DMS 273 treated with DMSO at 0.1 percent for 48 hours (cell line): ENCODE measurements at places on chromosomes 7 and 10.

DNA sequence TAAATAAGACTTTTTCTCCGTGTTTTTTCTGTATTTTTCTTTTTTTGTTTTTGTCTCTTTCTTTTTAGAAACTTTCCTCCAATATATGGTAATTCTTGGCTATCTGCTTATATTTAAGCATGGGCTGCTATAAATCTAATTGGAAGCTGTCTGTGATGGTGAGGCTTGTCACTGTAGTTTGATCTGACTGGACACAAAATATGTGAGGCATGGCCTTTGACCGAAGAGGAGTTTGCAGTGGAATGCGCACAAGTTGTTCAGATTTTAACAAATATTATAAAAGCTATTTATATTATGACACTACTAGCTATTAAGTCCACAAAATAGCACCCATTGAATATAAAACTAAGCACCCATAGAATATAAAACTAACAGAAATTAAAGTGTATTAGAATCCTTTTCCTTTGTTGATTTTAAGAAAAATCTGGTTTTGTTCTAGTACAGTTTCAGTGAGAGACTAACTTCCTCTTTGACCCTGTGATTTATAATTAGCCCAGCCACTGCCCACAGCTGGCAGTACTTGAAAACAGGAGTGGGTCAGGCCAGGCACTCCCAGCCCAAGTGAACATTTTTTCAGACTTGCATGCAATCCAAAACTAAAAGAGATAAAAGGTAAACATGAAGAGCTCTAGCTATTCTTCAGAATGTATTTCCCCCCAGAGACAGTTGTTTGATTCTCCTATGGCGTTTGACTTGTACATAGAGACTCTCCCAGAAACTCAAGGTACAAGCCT, 69.9 kb upstream of the FGL2 start:
- no peak for DNase-seq

- DNase-seq = peak; percentile 75
Measured at GRCh38 chr7:90816511-90817142, 220.5 kb downstream of the CDK14 start.

- no peak for DNase-seq
Measured at GRCh38 chr10:34816085-34816496, 995 bp upstream of the PARD3 start.

DNA sequence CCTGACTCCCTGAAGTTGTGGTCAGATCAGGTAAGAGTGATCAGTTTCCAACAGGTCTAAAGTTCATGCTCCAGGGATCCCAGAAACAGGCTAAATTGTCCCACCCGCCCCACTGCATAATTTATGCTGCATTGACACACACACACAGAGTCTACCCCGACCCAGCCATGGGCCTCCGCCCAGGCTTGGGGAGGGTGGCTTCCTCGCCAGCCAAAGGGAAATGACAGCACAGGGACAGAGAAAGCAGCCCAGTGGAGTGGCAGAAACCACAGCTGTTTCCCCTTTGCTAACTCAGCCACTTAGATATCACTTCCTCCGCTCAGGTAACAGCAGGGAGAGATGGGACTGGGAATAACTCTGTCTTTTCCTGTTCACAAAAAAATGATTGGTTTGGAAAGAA, 9.4 kb downstream of the SH3PXD2A start:
- no peak for DNase-seq

DNA sequence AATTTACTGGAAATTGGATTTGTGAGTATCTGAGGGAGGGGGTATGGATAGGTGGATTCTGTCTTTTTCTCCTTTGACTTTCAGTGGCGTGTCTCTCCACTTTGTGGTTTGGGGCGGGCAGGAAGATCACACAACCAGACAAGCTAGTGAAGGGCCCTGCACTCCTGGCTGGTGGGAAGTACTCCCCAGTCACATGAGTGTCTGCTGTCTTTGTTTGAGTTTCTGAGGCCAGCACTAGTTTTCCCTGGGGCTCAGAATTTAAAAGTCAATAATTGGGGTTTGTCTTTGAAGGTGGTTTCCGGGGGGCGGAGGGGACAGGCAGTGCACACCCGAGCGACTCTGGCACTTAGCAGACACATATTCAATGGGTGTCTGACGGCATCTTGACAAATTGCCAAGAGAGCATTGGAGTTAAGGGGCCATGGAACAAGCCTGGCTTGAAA, 120.1 kb downstream of the WDFY4 start:
- DNase-seq = no peak

DNA sequence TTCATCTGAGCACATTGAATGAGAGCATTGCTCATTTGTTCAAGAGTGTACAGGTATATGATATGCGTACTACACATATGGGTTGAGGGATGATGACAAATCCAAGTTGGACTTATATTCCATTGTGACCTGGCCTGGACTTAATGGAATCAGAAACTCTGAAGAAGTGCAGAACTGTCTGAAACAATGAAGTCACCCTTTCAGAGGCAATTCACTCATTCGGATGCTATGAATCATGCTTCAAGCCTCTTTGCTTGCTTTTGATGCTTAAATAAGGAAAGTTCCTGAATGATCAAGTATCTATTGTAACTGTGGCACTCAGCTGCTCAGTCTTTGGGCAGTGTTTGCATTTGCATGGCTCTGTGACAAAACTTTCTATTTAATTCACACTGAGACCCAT, 93.4 kb downstream of the ZNF365 start:
- DNase-seq = no peak

DNA sequence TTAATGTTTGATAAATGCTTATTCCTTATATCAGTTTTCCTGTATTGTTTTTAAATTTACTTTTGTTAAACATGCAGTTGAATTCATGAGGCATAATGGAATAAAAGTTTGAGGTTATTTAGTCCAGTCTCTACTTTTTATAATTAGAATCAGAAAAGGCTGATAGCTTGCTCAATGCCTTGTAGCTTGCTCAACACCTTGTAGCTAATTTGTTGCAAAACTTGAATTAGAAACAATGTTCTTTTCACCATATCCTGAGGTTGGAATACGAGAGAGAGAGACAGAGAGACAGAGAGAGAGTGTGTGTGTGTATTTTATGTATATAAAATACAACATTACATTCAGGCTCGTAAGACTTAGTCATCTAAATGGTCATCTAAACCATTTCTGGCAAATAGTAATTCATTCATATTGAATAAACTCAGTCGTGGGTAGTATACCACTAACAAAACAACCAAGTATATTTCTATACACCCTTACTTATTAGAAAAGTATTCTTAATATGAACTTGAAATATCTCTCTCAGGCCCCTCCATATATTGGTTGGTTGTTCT, 243.5 kb downstream of the ADK start:
- no peak for DNase-seq

DNA sequence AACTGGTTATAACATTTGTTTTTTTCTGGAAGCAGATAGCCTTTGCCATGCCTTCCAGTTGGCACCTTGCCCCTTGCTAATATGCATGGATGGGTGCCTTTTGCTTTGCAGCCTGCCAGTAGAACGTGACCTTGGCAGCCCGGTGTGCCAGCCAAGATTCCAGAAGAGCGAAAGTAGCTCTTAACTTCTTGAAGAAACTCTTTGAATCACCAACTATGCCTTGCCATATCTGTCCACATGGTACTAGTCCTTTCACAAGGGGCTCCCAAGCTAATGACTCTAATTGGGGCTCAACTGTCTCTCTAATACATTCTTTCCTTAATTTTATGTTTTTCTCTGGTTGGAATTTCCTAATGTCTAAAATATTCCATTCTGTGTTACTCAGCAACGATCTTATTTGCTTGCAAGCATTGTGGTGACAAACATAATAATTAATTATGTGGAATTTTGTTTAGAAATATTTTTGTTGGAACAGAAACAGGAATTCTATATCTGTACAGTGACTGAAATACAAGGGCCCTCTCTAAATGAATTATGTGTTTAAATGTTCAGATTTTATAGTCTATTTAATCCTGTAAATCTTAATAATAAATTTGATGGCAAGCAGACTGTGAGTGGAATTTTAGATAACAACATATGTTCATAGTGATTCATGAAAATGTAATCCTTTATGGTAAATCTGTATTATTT, 45.8 kb downstream of the HDAC9 start:
- DNase-seq = no peak

- no peak for DNase-seq
Measured at GRCh38 chr7:133742709-133743538, 384.2 kb upstream of the LRGUK start.

GRCh38 chr10:95462740-95463667, 98.2 kb downstream of the SORBS1 start:
- DNase-seq = no peak

GRCh38 chr7:47232751-47233412, 349.0 kb downstream of the TNS3 start:
- no peak for DNase-seq

GRCh38 chr10:118682533-118682932, 72.2 kb downstream of the CACUL1 start:
- no peak for DNase-seq

DNA sequence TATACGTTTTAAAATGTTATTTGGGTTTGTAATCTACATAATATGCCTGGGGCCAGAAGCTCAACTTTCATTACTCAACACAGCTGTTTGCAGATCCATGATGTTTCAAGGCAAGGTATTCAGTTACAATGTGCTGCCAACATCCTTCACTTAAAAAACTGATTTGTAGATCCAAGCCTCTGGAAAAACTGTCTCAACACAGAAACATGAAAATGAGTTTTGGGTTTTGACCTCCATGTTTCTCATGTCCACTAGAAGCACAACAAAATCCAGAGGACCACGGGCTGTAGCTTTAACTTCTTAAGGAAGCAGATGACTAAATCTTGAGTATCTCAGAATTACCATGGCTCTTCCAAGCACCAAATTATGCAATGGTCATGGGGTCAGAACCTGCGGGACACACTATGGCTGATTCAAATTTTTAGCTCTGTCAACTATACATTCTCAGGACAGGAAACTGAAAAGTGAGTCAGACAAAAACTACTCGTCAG, 247.1 kb upstream of the GRB10 start:
- DNase-seq = no peak

- DNase-seq = no peak
Measured at GRCh38 chr10:18240185-18240882, 100.1 kb downstream of the CACNB2 start.

GRCh38 chr10:18397906-18398305, 253.5 kb downstream of the NSUN6 start:
- no peak for DNase-seq

GRCh38 chr10:4332764-4333458, 493.1 kb upstream of the AKR1E2 start:
- no peak for DNase-seq

GRCh38 chr7:157044147-157044687, 33.8 kb upstream of the MNX1 start:
- DNase-seq = no peak

GRCh38 chr7:116317907-116318306, 107.6 kb downstream of the TES start:
- DNase-seq = no peak

GRCh38 chr7:2934211-2934731, 90.2 kb upstream of the GNA12 start:
- no peak for DNase-seq

GRCh38 chr10:5710859-5711258, 26.2 kb downstream of the TASOR2 start:
- no peak for DNase-seq

DNA sequence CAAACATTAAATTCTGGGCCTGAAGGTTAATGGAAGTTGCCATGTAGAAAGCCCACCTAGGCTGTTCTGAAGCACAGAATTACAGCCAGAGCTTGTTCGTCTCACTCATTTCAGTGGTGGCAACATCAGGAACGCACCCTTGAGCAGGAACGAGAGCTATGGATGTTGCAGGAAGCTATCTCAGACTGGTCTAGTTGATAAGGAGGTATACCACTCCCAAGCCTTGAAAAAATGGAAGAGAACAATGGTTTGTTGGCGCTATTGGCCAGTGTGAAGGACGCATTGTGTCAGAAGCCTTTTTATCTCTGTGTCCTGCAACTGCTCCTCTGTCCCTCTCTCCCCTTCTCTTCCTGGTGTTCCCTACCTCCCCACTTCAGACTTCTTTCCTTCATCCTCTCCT, 60.9 kb upstream of the RAPGEF5 start:
- no peak for DNase-seq

- DNase-seq = no peak
Measured at GRCh38 chr10:44132361-44133289, 252.3 kb downstream of the CXCL12 start.

GRCh38 chr7:16171928-16172327, 249.4 kb downstream of the CRPPA start:
- no peak for DNase-seq

DNA sequence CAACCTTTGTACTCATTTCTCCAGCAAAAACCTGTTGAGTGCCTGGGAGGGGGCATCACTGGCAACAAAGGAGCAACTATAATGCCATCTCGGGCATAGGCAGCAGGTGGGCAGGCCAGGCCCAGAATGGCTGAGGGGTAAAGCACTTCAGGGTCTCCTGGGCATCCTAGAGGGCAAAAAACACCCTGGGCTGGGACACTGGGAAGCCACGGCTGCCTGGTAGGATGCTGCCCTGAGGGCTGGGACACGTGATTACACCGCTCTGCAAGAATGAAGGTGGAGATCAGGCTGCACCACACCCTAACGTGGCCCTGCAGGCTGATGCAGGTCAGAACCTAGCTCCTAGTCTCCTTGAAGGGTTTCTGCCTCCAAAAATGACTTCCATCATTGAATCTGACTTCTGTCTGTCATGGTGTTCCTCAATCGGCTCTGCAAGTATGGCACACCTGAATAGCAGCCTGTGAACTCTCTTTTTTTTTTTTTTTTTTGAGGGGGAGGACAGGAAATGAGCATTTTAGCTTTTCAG, 4.5 kb upstream of the TRAPPC14 start:
- no peak for DNase-seq

DNA sequence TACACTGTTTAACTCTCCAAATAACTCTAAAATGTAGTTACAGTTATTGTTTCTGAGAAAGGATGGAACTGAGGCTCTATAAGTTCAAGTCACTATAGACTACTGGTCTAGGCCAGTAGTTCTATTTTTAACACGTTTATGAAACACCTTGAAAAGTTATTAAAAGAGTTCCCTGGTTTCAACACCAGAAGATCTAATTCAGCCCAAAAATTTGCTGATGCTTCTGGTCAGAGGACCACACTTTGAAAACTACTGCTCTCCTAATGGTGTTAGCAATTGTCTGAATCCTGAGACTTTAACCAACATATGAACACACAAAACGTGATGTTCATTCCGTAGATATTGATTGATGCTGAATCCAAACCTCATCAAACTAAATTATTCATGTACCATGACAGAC, 658.6 kb upstream of the STEAP1 start:
- no peak for DNase-seq

DNA sequence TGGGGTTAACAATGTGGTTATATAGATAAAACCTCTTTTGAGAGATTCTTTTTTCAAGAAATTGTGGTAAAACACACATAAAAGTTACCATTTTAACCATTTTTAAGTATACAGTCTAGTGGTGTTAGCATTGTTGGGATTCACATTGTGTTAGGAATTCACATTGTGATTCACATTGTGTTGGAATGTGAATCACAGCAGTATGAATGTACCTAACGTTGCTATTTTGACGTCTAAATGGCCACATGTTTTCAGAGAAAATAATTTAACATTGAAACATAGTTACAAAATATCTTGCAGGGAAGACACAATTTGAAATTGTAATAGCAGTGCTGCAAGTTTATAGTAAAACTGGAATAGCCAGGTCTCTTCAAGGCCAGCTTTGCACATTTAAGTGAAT, 129.0 kb downstream of the BICC1 start:
- DNase-seq = no peak

GRCh38 chr10:33986016-33986415, 651.5 kb upstream of the NRP1 start:
- DNase-seq = no peak

- no peak for DNase-seq
Measured at GRCh38 chr10:127813290-127813689, 76.3 kb downstream of the FOXI2 start.
